KBM-7 (cell line): ENCODE measurements at places on chromosomes 13 and 19.

DNA sequence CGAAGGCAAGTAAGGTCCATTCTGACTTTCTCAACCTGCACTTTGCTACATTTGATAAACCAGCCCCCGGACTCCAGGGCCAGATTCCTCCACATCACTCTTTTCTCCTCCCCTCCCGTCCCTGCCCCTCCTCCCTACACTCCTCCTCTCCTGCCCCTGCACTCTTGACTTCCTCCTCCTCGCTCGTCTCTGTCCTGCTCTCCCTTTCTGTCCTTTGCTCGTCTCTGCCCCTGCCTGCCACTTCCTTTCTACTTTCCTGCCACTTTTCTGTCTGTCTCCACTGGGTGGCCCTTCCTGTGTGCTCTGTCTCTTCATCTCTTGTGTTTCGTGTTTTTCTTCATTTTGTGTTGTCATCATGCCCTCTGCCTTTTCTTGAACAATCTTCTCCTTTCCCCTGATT, 7.0 kb downstream of the U2AF2 start:
- no peak for DNase-seq

GRCh38 chr13:73596382-73596781, 537.6 kb downstream of the KLF5 start:
- DNase-seq: no peak

GRCh38 chr13:75945841-75946482, 309.8 kb downstream of the LMO7 start:
- DNase-seq: no peak

DNA sequence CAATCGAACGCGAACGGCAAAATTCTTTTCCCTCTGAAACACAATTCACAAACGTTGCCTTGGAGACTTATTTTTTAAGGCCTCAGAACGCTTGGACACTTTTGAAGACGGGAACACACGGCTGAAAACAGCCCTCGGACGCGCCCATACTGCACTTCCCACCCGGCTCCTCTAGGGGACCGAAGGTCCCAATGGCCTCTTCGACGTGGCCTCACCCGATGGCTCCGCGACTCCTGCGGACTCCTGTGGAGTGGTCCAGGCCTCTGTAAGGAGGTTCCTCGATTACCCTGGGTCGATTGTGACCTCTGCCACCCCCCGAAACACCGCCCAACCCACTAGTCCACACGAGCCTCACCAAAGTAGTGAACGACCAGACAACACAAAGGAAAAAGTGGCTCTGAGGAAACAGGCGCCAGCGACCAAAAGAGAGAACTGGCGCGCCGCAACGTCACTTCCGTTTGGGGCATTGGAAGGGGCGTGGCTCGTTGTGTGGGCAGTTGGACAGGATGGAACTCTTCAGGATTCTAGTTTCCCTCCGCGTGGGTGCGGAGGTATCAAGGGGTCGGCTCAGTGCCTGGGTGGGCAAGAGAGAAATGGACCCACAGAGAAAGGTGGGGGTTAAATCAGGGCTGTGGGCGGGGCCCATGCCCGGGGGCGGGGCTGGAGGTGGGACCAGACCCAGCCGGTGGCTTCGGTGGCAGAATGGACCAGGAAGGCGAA, at the start of gene ZNF560:
Gene ZNF560 (minus strand): TSS at position 434 of the 720 bp plus-strand sequence. CDS start 23,303 bp downstream, outside the sequence.
- DNase-seq: no peak

- peak; percentile 8 for DNase-seq
Measured at GRCh38 chr19:54795758-54796157, 7.7 kb upstream of the KIR2DL4 start.

DNA sequence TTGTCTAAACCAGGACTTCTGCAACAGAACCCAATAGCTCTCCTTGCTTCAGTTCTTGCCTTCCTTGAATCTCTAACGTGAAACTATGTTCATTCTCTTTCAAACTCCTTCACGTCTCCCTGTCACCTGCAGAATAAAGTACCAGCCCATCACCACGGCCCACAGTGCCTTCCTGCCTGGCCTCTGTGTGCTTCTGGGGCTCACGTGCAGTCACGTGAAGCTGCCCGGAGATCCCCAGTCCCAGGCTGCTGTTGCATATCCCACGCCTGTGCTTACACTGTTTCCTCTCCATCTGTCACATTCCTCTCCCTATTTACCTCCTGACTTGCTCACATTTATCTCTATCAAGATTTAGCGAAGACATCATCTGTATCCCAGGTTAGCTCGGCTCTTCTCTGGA, 102.8 kb downstream of the STARD13 start:
- DNase-seq: no peak

- no peak for DNase-seq
Measured at GRCh38 chr13:75726306-75726705, 90.2 kb downstream of the LMO7 start.

GRCh38 chr13:21013682-21014038, 47.7 kb downstream of the LATS2 start:
- DNase-seq: no peak

- DNase-seq: no peak
Measured at GRCh38 chr19:52603558-52604207, 33.6 kb downstream of the ZNF701 start.

GRCh38 chr13:71596116-71596515, 270.9 kb downstream of the DACH1 start:
- DNase-seq: no peak

- DNase-seq: no peak
Measured at GRCh38 chr13:32262619-32263018, 52.5 kb downstream of the ZAR1L start.

- no peak for DNase-seq
Measured at GRCh38 chr13:70088926-70089325, 18.7 kb upstream of the ATXN8OS start.

DNA sequence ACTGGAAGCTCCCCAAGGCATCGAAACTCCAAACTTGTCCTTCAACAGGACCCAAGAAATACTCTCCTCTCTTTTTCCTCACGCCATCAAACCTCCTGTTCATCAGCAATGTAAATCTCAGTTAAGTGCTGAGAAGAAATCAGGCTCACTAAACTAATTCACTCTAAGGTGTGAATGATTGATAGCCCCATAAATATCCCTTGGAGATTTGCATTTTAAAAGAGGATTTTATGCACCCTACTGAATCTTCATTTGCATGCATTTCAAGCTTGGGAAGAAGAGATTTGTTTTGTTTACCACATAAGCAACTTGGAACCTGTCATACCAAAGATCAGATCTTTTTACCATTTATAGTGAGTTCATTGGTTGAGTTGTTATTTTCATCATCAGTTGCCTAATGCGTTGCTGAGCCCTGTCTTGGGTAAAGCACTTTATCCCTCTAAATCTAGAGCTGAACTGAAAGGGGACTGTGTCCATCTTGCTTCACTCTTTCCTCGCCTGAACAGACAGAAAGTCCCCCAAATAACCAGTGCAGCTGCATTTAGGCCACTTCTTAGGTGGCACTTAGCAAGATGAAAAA, 40.2 kb upstream of the GSX1 start:
- no peak for DNase-seq

GRCh38 chr19:28500982-28501630, 711.8 kb downstream of the UQCRFS1 start:
- DNase-seq: no peak

DNA sequence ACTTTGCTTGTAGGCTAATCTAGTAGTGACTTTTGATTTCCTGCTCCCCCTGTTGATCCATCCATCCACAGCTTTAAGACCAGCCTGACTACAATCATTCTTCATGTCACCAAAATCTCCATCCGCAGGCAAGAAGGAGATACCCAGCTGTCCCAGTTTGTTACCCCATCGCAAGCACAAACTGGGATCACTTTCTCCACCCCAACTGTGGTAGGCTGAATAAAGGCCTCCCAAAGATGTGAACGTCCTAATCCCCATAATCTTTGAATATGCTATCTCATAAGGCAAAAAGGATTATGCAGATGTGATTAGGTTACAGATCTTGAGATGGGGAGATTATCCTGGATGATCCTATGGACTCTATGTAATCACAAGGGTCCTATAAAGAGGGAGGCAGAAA, 202.0 kb downstream of the ENOX1 start:
- no peak for DNase-seq

GRCh38 chr19:54114340-54115108, 933 bp downstream of the TFPT start:
- peak; percentile 74 for DNase-seq

DNA sequence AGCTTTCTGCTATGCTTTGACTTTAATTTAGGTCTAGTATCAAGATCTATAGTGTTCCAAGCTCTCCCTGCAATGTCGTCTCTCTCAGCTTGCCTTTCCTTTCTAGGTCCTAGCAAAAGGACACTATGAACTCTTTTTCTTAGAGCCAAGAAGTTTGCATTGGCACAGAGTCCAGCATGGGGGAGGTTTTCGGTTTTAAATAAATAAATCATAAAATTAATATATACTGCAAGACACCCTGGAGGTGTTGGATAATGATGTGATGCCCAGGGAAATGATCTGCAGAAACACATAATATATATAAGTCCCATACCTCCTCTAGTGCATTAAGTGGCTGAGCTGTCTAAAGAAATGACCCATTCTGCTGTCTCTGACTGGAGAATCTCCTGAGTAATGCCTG, 316.4 kb upstream of the MAB21L1 start:
- DNase-seq: no peak

GRCh38 chr13:36057547-36057946, 73.6 kb downstream of the DCLK1 start:
- no peak for DNase-seq

- peak; percentile 89 for DNase-seq
Measured at GRCh38 chr13:48783181-48783630, 129.5 kb downstream of the CYSLTR2 start.

DNA sequence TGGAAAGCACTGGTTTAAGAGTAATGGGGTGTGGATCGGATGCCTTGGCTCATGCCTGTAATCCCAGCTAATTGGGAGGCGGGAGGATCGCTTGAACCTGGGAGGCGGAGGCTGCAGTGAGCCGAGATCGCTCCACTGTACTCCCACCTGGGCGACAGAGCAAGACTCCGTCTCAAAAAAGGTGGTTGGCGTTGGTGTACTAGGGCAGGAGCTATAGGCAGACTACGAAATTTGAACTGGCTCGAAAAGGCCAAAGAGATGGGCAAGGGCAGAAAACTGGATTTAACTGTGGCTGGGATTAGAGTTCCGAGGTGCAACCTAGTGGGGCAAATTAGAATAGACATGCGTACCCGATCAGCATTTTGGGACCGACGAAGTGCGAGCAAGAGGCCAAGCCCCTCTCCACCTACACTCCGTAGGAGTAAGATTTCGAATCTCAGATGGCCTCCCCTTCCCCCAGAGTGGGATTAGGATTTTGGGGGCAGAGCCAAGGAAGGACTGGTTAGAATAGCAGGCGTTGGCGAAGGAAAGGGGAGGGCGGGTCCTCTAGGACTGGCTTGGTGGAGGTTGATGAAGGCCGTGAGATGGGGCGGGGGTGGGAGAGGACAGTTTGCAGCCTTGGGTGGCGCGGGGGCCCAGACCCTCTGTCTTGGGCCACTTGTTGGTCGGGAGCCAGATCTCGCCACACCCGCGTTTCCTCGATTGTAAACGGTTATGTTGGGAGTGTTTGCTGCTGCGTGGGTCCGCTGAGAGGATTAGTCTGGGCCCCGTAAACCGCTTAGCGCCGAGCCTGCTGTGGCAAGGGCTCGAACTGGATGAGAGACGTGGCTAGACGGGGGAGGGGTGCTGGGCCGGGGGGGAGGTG, 2.0 kb upstream of the INAFM1 start:
- no peak for DNase-seq

DNA sequence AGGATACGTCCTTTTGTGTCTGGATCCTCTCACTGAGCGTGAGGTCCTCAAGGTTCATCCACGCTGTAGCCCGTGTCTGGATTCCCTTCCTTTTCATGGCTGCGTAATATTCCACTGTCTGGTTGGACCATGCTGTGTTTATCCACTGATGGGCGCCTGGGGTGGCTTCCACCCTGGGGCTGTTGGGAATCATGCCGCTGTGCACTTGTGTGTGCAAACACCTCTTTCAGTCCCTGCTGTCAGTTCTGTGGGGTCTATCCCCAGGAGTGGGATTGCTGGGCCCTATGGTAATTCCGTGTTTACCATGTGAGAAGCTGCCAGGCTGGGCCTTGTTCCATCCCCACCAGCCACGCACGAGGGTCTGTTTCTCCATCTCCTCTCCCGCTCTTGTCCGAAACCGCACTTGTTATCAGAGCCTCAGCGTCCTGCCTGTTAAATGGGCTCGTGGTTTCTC, 98.6 kb downstream of the GADD45B start:
- DNase-seq: no peak

- no peak for DNase-seq
Measured at GRCh38 chr19:42333975-42334696, 8.7 kb downstream of the MEGF8 start.

DNA sequence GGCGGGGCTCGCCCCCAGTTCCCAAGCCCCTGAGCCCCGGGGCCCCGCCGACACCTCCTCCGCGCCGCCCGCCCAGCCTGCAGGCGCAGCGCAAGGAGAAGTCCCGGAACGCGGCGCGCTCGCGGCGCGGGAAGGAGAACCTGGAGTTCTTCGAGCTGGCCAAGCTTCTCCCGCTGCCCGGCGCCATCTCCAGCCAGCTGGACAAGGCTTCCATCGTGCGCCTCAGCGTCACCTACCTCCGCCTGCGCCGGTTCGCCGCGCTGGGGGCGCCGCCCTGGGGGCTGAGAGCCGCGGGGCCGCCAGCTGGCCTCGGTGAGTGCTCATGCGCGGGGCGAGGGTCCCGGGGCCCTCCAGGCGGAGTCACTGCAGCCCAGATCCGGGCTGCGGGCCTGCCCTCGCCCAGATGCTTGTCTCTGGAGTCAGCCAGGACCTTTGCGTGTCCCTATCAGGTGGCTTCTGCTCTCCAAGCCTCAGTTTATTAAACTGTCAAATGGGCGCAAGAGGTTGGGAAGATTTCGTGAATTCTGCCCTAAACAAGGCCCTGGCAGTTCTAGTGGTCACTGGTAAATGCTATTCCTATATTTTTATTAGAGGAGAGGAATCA, 2.0 kb downstream of the NPAS1 start:
- DNase-seq: no peak

DNA sequence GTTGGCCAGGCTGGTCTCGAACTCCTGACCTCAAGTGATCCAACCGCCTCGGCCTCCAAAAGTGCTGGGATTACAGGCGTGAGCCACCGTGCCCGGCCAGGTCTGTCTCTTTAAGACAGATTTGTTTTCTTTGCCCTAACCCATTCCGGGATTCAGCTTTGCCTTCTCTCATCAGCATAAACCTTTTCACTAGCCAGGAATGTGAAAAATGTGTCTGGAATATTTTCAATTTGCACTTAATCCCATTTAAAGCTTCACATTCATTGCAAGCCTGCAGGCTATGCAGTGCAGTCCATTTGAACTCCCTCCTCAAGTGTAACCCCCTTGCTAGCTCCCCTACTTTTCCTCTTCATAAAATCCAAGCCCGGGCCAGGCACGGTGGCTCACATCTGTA, 880 bp upstream of the TMEM160 start:
- DNase-seq: no peak

- peak; percentile 68 for DNase-seq
Measured at GRCh38 chr19:11570039-11570462, 7.4 kb downstream of the ACP5 start.

GRCh38 chr19:14138576-14139265, 2.3 kb upstream of the ASF1B start:
- DNase-seq: no peak
